T follicular helper cell (primary cell): ENCODE measurements at places on chromosomes 4 and X.

DNA sequence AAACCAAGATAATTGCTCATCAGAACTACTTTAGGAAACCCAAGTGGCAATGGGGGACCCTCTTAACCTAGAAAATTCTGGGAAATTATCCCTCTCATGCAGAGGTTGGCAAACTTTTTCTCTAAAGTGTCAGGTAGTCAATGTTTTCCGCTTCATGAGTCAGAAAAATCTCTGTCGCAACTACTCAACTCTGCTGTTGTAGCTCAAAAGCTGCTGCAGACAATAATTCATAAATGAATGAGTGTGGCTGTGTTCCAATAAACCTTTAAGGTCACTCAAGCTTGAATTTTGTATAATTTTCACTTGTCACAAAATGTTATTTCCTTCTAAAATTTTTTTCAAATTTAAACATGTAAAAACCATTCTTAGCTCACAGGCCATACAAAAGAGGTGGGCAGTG, 193.4 kb upstream of the MID1 start:
- no peak for DNase-seq

- DNase-seq: no peak
Measured at GRCh38 chr4:137651128-137651527, 118.8 kb upstream of the PCDH18 start.

DNA sequence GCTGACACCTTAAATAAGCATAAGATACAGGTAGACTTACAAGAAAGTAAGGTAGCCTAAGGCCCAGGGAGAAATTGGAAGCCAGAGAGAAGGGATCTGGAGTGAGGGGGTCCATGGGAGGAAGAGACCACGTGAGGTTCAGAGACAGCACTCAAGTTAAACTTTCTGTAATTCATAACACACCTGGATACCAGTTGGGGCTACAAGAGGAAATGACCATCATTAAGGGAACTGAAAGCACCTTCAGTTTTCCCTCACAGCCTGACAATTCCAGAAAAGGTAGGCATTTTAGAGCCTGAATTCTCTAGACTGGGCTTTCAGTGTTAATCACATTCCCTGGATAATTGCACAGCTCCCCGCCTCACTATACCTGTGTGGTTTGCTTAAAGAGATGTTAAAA, 355.5 kb downstream of the FBXW7 start:
- no peak for DNase-seq

DNA sequence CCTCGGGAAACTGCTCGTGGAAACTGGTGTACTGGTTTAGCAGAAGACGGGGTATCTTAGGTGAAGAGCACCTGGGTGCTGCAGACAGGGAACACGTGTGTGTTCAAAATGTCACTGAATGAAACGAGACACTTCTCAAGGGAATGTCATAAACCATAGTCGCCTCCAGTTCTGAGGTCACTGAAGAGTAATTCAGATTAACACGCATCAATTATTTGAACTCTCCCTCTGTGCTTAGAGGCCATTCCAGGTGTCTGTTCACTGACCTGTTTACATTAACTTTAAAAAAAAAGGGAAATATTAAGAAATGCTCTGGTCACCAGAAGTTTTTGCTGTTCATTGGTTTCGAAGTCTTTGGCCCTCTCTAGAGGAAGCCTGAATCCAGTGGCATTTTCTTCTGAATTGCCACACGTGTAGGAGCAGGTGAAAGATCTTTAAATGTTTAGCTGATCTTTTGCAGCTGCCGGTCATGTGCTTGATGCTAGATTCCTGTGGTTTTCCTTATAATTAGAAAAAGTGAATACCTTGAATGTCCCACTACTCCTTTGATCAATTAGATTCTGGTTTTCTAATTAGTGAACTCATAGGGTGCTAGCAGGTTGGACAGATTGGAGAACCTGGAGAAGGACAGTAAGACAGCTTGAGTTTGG, 330.5 kb downstream of the ARHGAP10 start:
- DNase-seq: no peak
